ENCODE measurements at places on chromosomes 1 and 21.

DNA sequence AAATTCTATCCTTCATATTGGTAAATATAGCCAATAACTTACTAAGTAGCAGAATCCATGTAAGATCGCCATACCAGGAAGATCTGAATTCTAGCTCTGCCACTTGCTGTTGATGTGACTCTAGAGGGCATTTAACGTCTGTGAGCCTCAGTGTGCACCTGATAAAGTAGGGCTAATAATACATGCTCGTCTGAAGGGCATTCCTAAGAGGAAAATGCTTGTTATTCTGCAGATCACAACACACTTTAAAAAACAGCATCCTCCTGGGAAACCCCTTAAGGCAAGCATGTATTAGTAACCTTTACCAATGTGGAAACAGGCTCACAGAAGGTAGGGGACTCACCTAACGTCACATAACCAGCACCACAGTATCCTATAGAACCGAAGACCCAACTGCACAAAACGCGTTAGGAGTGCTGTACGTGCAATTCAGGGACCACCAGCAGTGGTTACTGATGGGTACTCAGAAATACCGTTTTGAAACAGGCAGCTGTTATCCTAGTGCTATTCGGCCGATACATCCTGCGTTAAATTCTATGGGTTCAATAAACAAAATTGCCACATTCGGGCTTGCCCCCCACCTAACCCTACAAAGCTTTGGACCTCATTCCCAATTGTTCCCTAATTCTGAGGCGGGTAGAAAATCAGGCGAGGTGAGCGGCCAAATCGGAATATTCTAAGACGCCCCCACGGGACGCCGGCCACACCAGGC, 758 bp downstream of the DEPDC1 start:
- no peak for DNase-seq

DNA sequence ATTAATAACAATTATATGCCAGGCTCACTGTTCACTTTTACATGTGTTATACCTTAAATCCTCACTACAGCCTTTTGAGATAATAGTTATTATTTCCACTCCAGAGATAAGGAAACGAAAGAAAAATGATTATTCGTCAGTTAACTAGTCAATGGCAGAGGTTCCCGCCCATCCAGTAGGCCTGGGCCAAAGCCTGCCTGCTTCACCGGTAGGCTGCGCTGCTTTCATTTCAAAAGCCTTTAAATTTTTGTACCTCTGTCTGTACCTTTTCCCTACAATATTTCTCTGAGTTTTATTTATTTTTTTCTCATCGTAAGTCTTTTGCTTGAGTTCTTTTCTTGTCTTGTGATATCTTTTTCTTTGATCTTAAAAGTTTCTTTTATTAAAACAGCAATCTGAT, 3.6 kb downstream of the GPR52 start:
- DNase-seq, result no peak

GRCh38 chr1:160569806-160570205, 9.5 kb downstream of the CD84 start:
- DNase-seq, result no peak

GRCh38 chr21:17613242-17613676, 558 bp upstream of the BTG3 start:
- DNase-seq, result no peak

GRCh38 chr1:3564921-3565831, 46.1 kb downstream of the MEGF6 start:
- DNase-seq, result no peak

DNA sequence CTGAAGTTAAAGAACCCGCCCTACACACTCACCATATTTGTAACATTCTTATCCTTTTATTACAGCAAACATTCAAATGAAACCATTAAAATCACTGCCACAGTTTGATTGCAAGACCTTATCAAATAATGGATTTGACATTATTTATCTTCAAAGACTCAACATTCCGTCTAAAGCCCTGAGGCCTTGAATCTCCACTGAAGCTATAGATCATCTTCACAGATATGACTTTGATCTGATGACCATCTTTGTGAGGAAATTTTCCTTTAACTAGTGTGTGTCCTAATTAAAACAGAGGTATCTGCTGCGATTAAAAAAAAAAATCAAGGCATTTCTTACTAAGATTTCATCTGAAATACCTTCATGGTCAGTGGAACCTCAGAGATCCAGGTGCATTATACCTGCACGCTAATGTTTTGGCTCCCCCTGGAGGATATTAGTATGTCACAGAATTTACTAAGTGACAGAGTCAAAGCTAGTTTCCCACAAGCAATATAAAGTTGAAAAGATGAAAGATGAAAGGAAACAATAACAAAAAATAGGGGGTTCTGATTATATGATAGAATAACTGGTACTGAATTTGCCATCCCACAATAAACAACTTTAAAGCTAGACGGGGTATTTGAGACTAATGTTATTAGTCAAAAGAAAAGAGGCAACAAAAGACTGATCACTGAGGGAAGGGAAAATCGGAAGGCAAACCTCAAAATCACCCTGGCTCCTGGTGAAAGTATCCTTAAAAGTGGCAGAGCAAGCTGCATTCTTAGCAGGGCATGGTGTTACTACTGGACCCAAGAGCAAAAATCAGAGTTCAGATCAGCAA, 923.4 kb downstream of the NCAM2 start:
- DNase-seq, result no peak

DNA sequence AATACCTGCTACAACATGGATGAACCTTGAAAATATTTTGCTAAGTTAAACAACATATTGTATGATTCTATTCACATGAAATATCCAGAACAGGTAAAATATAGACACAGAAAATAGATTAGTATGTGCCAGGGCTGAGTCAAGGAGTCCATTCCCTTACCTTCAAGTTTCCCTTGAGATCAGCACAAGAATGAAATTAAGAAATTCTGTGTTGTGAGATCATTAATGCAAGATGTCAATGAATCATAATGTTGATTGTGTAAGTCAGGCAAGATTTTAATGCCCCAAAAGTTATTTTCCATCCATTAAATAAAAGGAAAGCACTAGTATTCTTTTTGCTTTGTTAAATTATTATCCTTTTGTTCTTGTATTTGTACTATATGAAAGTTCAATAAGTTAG, 139.4 kb downstream of the MRPL39 start:
- DNase-seq, result no peak

DNA sequence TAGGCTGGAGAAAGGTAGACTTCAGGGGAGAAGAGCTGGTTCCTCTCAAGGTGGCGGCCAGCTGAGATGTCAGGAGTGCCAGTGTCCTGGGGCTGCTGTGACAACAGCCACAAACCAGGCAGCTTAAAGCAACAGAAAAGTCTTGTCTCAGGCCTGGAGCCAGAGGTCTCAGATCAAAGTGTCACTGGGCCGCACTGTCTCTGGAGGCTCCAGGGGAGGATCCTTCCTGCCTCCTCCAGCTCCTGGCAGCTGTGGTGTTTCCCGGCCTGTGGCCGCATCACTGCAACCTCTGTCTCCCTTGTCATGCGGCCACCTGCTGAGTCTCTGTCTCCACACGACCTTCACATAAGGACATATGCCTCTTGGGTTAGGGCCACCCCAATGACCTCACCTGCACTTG, 24.4 kb upstream of the TSPEAR start:
- DNase-seq, result no peak

- DNase-seq, result no peak
These were observed 628 bp downstream of the ARHGEF19 start for GRCh38 chr1:16211824-16212223.

DNA sequence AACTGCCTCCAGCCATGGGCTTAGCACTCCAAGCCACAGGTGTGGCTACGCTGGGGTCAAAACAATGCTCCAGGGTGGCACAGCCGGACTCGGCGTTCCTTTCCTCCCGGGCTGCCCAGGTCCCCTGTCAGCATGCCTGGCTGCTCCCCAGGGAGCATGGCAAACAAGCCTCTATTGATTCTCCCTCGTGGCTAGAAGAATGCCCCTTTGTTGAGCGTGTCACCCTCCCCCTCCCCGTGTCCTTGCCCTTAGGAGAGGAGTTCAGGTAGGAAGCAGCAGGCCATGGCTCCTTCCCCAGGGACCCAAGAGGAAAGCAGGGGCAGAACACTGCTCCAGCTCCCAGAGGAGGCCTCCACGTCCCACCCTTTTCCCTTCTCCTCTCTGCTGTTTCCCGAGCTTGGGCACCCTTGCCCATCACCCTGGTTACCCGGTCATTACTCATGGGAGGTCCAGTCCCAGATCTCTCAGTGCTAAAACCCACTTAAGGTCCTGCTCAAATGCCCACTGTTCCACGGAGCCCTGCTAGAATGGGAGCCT, 57.4 kb upstream of the CITED4 start:
- no peak for DNase-seq

GRCh38 chr21:45087022-45087823, 12.8 kb downstream of the ADARB1 start:
- DNase-seq, result no peak

Data from stimulated activated CD4-positive, alpha-beta T cell treated with anti-CD3 and anti-CD28 coated beads, Interleukin-1b, Interleukin-23, amount 100 ng/mL, for 1 hour (primary cell).